ENCODE measurements at places on chromosomes 7 and 10.

DNA sequence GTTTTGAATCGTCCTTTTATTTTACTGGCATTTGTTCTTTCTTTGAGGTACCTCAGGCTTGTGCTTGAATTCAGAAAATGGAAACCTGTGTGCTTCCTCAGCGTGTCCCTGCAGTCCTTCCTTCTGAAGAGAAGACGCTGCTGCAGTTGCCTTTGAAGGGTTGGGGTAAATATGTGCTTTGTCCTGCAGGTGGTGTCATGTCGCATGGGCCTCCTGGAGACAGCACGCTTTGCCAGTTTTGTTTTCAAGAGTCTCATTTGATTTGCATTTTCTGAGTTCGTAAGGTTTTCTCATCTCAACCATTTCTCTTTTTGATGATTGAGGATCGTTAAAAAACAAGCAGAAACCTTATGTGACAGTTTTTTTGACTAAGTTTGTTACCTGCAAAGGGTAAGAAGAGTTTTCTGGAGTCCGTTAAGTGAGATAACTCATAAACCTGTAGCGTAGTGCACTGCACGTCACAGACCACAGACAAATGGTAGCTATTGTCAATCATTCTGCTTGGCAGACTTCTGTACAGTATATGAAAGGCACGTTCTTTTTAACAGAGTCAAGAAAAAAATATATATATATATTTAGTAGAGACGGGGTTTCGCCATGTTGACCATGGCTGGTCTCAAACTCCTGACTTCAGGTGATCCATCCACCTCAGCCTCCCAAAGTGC is 57.0 kb downstream of the CDC123 start:
- DNase-seq = no peak

GRCh38 chr7:81944058-81944457 is 174.2 kb upstream of the HGF start:
- DNase-seq = no peak

DNA sequence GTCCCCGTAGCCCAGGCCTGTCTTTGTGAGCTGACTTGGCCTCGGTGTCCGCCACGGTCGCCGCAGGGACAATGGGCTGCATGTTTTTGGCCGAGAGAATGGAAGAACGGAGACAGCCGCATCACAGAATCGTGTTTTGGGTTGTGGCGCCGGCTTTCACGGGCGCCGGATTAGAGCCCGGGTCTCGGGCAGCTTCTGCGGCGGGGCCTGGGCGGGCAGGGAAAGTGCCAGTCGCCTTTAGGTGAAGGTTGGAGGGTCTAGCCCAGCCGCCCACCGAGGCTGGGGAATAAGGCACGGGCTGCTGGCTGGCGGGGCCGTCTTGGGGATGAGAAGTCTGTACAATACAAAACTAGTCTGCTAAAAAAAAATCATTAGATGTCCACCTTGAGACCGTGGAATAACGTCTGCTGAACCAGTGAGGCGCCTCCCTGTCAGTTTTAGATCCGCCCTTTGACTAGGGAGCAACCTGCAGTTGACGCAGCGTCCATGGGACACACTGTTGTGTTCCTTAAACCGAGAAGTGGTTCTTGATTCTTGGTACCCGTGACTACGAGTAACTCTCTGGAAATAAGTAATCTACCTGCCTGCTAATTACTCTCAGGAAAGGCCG is 577 bp downstream of the DNAJB9 start:
- peak; percentile 27 for DNase-seq

DNA sequence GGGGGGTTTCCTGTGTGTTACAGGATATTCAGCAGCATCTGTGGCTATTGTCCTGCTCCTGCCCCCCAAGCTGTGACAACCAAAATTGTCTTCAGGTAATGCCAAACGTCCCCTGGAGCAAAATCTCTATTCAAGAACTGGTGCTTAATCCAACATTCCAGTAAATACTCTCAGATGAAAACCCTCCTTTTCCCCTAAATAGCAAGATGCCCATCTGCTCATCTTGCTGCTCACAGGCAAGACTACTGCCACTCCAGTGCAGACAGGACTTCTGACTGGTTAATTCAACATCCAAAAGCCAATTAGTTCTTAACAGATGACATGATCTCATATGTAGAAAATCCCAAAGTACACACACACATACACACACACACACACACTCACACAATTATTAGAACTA is 20.5 kb upstream of the JAZF1 start:
- no peak for DNase-seq

DNA sequence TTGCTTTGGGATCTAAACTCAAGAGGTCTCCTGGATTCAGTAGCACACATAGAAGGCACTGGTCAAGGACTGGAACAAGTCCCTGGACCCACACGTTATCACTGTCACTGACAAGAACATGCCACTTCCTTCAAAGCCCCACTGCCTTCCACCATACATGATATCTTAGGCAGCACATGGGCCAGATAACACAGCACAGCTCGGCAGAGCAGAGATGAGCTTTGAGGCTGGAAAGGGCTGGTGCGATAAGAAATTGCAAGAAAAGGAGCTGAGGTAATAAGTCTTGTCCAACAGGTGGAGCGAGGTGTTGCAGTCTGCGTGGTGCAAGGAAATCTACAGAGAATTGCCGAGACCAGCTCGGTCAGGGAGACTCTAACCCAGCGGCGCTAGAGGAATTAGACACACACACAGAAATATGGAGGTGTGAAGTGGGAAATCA is 139.8 kb upstream of the CDK13 start:
- no peak for DNase-seq

DNA sequence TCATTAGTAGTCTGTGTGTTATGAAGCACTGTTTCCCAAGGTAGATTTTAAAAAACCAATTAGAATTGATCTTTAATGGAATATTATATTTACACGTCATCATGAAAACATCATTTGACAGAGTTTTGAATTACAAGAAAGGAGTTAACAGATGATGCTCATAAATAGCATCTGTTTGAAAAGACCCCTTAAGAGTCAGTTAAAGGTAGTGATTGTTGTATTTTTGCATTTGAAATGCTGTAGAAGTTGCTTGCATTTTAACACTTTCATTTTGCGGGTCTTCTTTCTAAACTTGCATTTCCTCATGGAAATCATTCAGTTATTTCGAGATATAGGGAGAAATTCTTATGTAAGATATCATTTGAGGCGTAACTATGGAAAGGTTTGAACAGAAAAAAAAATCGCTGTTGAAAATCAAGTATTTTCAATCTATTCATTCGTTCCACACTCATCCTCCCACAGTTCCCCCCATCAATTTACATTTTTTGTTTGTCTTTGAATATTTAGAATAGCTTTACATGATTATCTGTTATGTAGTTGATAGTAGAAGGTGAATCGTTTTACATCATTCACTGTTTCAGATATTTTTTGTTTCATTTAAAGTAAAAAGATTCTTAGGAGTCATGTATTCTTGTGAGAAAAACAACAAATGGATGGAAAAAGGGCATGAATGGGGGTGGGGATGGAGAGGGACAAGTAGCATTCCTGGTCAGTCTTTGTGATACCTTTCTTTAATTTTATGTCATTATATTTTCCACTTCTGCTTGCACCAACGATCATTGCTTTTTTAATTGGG is 3.0 kb upstream of the SKIDA1 start:
- peak; percentile 69 for DNase-seq

- no peak for DNase-seq
These were observed 2.6 kb upstream of the CAMK2G start for GRCh38 chr10:73876971-73877370.

DNA sequence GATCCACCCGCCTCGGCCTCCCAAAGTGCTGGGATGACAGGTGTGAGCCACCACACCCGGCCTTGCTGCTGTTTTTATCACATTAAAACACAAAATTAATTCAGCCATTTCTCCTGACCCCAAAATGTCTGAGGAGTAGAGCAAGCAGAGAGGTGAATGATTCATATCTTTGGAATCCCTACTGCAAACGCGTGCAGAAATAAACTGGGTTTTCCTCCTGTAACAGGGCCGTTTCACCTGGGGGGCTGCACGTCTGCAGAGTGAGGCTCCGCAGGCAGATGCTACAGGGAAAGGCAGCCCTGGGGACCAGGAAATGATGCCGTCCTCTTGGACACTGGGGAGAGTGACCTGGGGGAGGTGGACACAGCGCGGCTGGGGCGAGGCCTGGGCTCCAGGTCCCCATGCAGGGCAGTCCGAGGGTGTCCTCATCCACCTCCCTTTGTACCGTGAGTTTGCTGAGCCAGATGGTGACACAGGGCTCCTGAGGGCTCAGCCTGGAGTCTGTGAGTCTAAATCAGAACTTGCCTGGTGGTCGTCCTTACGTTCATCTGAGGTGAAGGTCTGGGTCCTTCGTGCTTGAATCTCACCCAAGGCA is 41.9 kb downstream of the PDGFA start:
- no peak for DNase-seq

- no peak for DNase-seq
These were observed 77.6 kb upstream of the IMMP2L start for GRCh38 chr7:111639934-111640333.

DNA sequence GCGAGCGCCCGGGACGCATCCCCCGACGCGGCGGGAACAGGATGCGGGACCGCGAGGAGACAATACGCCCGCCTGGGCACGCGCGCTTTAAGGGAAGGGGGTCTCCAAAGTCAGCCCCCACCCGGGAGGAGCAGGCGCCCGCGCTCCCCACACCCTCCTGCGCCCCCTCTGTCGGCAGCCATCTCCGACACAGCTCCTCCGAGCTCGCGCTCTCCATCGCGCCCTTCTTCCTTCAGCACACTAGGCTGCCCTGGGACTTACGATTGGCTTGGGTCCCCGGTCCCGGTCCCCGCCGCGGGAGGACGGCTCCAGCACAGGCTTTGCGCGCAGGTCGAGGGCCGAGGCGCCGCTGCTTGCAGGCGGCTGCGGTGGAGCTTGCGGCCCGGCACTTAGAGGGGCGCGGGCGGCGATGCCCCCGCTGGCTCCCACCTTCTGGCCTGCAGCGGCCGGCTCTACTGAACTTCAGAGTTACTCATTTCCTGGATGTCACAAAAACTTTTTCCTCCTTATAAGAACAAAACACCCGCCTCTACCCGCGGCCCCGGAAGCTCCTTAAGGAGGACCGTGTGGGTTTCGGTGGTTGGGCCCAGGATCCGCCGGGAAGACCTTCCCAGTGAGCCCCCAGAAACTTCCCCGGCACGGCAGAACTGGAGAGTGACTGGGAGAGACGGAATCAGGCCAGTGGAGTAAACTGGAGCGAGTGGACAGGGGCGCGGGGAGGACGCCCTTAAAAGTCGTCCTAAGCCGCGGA is at the start of gene ITPRIP:
Gene ITPRIP, minus strand, starts transcription at position 481 of the 751 bp plus-strand sequence. CDS start 22,414 bp downstream, outside the sequence.
- DNase-seq = peak; percentile 54
